Breast epithelium (tissue), 4 donors: ENCODE measurements at places on chromosomes 3 and 15. TPM values are rescaled to one million over a fixed set of nuclear protein-coding genes. Genes with fewer than 3 reads are reported as not detected.

DNA sequence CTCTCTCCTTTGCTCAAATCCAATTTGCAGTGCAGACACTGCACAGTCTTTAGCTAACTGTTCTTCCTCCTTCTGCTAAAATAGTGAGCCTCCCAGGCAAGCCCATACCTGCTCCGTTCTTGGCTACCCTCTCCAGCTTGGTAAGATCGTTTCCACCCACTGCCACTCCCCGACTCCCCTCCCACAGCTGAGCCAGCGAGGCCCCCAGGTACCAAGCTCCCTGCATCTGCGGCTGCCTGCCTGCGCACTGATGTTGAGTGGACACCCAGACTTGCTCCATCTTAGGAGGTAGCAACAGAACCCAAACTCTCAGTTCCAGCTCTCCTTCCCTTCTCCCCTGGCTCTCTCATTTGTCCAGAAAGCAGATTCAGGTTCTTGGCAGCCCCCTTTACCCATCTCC is 7.9 kb upstream of the TNK2 start:
- DNase-seq = no peak

The CALML4 gene
- 6.0 TPM for total RNA-seq

DNA sequence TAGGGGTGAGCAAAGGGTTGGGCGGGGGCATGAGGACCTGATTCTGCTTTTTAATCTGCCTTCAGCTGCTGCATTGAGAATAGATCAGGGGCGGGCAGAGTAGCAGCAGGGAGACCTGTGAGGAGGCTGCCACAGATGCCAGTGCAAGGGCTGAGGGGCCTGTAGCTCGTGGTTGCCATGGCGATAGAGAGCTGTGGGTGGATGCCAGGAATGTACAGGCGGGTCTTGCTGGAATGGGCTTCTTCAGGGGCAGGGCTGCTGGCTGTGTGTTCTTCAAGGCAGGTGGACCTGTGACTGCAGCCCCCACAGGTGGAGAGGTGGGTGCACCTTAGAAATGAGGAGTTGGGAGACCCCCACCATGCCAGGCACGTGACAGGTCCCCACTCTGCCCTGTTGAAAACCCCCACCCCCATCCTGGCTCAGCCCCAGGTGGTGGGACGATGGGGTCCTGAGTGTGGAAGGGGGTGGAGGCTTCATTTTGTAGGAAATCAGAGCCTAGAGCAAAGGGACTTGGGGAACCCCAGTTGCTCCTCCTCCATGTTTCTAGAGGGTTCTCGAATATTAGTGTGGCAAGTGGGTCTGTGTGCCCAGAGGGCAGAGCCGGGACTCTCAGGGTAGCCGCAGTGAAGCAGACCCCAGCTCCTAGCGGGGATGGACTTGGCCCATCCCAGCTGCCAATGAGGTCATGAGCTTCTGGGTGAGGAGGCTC is 38.3 kb downstream of the SLC6A6 start:
- no peak for DNase-seq

The DISP2 gene
- 0.88 TPM for total RNA-seq

The CKMT1B gene
- total RNA-seq = not detected

DNA sequence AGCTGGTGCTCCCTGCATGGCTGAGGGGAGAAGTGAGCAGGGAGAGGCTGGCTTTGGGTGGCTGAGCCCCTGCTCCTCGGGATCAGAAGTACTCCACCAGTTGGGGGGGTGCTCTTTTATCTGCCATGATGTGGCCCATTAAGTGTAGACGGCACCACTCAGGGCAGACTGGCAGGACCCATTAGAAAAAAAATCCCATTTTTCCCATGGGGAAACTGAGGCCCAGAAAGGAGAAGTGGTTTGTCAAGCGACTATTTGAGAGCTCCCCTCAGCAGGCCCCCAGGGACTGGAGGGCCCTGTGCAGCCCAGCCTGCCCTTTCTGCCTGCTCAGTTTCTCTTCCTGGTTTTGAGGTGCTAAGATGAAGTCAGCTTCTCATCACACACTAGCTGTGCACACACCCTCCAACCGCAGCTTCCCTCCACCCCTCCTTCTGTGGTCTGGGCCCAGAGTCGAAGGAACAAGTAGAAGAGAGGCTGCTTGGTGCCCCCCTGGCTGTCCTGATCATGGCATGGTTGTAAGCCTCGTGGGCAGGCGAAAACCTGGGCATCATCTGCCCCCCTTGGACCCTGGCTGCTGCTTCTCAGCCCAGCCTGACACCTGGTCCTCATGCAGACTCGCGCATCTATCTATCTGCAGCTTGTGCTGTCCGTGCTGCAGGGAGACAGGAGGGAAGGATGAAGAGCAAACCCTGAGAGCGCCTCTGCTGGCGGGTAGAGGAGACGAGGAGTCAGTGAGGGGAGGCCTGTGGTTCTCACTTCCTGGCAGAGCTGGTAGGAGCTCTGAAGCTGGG is 5.6 kb downstream of the CSK start:
- DNase-seq = peak; percentile 62

GRCh38 chr3:145952536-145952935 is 208.4 kb downstream of the PLOD2 start:
- no peak for DNase-seq

DNA sequence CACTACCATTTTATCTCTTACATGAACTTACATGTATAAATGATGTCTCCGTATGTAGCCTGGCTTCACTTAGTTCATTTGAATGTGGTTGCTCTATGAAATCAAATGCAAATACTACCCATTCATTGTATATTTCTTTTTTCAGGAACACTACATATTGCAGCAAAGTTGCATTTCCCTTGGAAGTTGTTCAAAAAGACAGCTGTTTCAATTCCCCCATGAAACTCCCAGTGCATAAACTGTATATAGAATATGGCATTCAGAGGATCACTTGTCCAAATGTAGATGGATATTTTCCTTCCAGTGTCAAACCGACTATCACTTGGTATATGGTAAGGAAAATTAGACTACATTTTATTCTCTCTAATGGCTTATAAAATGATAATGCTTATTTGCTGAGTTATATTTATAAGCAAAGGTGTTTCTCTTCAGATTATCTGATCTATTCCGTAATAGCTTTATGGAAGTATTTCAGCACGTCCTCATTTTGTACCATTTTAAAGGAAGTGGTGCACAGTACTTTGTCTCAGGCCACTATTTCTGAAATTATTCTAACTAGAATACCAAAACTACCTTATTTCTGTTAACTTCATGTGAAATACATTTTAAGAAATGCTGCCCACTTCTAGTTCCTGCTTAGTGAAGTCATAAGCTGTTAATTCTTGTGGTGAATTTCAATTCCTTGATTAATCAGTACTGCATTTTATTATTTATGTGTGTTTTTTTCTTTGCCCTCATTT is 95.1 kb downstream of the IL1RAP start:
- DNase-seq = no peak

The ANKUB1 gene
- total RNA-seq = not detected

The TRH gene
- not detected for total RNA-seq

GRCh38 chr3:104132566-104133403 is 1233.9 kb upstream of the ALCAM start:
- DNase-seq = no peak

- DNase-seq = no peak
These were observed 14.3 kb downstream of the FLNB start for GRCh38 chr3:58022490-58022889.

DNA sequence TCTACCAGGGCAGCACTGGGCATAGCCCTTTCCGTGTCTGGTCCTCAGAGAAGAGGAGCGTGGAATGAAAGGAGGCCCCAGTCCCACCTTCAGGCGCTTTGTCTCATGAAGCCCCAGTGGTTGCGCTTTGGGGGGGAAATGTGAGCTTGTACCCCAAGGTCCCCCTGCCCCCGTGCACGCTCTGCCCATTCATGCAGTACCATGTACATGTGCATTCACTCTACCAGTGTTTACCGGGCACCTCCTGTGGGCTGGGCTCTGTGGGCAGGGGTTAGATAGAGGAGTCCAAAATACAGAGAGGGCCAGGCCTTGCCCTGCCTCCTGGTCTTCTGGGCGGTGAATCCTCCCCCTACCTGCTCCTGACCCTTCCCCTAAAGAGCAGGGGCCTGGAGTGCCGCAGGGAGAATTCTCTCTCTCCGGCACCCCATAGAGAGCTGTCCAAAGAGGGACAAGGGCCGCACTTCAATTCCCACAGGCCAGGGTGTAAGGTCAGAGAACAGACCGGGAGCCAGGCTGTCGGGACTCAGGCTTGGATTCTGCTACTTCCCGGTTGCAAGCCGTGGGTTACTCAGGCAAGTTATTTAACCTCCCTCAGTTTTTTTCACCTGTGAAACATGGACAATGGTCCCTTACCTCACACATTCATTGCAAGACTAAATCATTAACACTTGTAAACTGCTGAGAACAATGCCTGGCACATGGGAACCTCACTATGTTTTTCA is 153.4 kb downstream of the MEGF11 start:
- DNase-seq = no peak

The ACKR2 gene
- total RNA-seq = 15.8 TPM

DNA sequence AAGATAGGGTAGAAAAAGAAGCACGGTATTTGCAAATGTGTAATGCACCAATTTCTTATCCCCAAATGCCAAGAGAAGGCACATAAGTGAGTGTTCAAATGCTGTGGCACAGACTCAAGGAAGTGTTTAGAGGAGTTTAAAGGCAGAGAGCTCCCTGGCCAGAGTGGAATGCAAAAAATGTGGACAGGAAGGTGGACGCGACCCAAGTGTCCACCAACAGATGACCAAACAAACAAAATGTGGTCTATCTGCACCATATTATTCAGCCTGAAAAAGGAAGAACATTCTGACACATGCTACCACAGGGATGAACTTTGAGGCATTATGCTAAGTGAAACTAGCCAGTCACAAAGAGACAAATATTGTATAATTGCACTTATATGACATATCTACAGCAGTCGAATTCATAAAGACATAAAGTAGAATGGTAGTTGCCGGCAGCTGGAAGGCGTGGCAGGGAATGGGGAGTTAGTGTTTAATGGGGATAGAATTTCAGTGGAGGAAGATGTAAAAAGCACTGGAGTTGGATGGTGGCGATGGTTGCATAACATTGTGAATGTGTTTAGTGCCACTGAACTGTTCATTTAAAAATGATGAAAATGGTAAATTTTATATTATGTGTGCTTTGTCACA is 126.6 kb downstream of the SRGAP3 start:
- DNase-seq = no peak

The CPEB1 gene
- total RNA-seq = 6.9 TPM

The BNC1 gene
- total RNA-seq = 0.48 TPM

The ZNF710 gene
- total RNA-seq = 4.0 TPM

The NEK10 gene
- total RNA-seq = 246 TPM

The CDC25A gene
- total RNA-seq = 1.3 TPM

DNA sequence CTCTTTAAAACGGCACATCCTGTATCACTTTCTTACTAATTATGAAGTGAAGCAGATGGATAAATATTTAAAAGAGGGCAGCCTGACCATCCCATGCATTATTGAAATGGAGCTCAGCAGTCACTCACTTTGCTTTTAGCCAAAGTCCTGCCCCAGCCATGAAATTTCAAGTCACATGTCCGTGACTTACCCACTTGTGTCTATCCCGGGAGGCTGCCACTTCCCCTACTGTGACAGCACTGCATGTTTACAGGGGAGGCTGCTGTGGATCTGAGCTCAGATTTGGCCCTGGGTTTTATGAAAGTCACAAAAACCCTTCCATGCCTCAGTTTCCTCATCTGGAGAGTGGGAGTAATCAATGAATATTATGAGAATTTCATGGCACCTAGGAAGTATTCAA is 17.9 kb upstream of the LRRK1 start:
- DNase-seq = no peak

GRCh38 chr3:54274607-54275006 is 152.3 kb downstream of the CACNA2D3 start:
- no peak for DNase-seq

DNA sequence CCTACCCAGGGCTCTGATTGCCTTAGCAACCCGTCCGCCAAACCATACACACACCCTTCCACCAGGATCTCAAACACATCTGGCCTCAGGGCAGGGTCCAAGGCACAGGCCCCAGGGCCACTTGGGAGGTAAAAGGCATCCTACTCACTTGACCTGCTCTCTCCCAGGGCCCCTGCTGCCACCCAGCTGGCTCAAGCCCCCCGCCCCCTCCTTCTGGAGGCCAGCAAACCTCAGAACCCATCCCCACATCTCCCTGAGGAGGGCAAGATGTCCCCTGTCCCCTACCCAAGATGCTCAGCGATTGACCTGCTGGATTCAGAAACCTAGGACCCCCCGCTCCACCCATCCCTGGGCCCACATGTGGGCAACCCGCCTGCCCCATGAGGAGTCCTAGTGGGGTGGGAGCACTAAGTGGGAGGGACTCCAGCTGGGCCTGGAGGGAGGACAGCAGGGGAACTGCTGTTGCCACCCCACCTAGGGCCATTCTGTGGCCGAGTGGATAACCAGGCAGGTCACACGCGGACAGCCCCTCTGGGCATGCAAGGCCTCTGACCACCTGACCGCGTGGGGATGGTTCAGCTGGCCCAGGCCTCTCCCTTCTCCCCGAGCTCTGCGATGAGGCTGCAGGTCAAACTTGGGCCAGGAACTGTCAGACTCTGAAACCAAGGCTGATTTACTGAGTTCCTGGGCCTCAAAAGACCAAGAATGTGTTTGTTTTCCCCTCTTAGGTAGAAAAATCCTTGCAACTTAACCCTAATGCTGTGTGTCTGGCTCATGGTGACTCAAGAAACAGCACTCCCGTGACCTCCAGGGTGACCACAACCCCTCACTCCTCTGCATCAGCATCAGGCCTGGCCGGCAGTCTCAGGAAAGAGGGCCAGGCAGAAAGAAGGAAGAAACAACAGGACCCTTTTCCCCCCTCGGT is 4.2 kb downstream of the MFGE8 start:
- no peak for DNase-seq

GRCh38 chr3:160739079-160739478 is 17.0 kb upstream of the PPM1L start:
- no peak for DNase-seq

DNA sequence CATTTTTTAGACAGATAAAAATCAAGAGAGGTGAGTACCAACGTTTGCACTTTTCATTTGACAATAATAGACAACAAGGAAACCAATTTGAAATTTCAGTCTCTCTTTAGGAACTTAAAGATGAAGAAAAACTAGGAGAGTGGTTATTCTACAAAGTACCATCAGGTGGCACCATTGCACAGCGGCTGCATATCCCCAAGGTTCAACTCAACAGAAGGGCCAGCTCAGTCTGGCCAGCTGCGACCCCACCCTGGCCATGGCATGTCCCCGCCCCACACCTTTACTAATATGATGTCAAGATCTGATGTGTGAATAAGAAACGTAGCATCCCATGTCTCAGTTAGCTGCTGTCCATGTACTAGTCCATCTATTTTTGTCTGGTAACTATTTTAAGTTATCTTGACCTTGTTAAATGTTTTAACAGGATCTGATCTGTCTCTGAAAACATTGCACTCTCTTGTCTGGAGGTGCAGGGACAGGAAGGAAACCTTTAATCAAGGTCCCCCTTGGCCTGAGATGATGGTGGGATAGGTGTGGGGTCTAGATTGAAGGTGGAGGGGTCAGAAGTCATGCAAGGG is 35.5 kb upstream of the CGNL1 start:
- no peak for DNase-seq
